KG1 (cell line): ENCODE measurements at places on chromosomes 16 and 17.

- no peak for DNase-seq
Observed at GRCh38 chr16:54946909-54947308, 16.2 kb downstream of the IRX5 start.

DNA sequence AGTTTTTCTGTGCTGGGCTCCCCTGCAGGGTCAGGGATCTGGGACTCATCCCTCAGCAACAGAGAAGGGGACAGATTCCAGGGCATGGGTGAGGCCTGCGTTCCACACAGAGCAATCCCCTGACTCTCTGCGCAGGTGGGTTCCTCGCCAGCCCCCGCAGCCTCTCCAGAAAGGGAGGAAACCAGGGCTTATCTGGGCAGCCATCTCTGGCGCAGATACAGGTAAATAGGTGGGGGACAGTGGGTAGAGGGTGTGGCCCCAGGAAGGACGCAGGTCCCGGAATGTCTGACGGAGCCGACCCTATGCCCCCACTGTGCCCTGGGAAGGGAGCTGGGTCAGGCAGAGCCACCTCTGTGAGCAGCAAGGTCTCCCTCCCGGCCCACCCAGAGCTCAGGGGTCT, 23.2 kb downstream of the PIEZO1 start:
- no peak for DNase-seq

DNA sequence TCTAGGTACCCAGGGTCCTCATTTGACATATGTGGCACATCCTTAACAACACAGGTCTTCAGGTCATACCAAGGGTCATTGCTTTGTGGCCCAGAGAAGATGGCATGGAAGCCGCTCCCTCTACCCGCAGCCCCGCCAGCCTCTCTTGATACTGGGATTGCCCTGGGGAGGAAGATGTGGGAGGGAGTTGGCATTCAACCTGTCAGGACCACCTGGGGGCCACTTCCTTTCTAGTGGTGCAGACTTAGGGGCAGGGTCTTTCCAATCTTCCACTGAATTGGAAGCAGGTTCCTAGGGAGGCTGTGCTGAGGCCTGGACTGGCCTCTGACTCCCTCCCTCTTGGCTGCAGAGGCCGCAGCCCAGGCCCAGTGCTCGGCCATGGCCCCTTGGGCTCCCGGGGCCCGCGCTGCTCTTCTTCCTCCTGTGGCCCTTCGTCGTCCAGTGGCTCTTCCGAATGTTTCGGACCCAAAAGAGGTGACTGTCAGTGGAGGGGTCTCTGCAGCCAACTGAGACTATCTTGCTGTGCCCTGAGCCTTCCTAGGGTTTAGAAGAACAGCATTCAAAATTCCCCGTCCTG, 5.1 kb upstream of the HEXIM1 start:
- no peak for DNase-seq

- no peak for DNase-seq
Observed at GRCh38 chr17:34437188-34437587, 74.2 kb upstream of the CCL1 start.

DNA sequence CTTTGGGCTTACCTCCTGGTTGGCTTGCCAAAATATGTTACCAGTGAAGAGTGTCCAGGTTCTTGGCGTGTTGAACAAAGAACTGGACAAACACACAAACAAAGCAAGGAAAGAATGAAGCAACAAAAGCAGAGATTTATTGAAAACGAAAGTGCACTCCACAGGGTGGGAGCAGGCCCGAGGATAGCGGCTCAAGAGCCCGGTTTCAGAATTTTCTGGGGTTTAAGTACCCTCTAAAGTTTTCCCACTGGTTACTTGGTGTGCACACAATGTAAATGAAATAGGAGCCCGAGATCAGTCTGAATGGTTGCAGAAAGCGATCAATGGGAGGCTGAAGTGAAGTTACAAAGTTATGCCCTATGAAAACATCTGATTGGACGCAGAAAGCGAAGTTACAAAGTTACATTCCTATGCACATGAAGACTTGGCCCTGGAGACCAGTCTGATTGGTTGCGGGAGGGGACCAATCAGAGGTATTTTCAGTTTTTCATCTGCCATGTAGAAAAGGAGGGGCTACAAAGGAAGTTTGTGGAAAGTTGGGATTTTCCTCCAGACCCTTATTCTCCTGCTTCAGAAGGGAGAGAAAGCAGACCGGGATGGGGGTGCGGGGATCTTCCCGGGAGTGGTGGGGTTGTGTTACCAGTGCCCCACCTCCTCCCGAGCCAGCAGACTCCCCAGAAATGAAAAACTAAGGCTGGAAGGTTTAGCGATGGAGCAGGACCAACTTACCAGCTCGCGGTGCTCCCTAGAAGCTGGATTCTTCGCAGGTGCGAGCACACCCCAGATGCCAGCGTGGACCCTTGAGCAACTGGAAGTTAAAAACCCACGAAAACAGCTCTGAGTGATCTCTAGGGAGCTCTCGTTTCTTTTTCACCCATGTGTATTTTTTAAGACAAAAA, at the start of gene SLFN12:
Gene SLFN12 (minus strand): TSS at position 325 of the 899 bp plus-strand sequence. CDS start 9,472 bp downstream, outside the sequence.
- no peak for DNase-seq

DNA sequence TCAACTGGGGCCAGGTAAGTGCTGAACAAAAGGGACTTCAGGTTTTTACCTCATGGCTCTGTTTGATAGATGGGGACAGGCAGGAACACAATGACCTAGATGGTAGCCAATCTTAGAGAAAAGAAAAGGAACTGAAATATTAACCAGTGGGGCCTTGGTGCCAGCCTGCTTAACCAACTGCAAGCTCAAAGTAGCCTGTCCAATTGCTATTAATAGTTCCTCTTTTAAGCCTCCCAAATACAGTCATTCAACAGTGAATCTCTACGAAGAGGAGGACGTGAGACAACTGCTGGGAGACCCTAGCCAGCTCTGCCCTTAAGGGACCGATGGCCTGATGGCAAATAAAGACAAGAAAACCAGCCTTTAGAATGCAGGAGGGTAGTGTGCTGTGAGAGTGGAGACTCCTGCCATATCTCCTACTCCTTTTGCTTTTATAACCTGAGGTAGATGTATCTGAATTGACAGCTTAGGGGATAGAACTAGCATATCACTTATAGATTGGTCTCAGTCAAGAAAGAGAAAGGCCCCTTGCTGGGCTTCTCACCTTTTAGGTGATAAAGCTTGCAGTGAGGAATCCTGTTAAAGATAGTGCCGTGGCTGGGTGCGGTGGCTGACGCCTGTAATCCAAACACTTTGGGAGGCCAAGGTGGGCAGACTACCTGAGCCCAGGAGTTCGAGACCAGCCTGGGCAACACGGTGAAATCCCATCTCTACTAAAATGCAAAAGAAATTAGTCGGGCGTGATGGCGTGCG, 28.3 kb downstream of the ARSG start:
- no peak for DNase-seq

- no peak for DNase-seq
Observed at GRCh38 chr16:14109077-14109775, 38.1 kb downstream of the MRTFB start.

- DNase-seq, result no peak
Observed at GRCh38 chr17:44914148-44914547, 1.2 kb downstream of the GFAP start.

DNA sequence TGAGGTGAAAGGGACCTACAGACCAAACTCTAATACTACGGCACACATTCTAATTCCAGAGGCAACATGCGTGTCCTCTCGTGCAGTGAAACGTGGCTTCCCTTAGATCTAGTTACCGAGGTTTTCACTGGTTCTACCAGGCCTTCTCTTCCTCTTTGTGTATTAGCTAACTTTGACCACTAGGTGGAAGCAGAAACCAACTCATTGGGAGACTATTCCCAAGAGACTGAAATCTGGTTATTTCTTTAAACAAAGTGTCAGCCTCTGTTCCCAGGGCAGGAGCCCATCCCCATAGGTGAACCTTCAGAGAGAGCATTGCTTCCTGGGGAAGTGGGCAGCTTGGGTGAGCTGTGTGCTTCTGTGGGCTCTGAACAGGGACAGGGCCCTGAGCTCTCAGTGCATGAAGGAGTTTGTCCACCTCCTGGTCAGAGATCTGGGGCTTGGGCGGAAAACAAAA, 19.7 kb upstream of the RCVRN start:
- DNase-seq, result no peak

DNA sequence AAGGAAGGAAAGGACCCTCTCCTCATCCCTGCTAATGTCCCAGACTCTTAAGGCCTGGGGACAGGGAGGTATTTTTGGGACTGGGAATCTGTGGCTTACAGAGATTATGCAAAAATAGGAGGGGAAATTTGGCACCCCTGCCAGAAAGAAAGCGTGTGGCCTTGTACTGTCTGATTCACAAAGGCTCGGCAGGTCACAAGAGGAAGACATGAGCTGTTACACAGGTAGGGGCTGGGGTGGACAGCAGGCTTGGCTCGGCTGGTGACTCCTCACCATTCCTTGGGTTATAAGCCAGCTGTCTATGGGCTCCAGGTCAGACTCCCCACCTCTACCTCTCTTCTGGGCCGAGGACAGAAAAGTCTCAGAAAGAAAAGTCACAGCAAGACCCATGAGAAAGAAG, 20.7 kb upstream of the SREBF1 start:
- DNase-seq, result no peak

DNA sequence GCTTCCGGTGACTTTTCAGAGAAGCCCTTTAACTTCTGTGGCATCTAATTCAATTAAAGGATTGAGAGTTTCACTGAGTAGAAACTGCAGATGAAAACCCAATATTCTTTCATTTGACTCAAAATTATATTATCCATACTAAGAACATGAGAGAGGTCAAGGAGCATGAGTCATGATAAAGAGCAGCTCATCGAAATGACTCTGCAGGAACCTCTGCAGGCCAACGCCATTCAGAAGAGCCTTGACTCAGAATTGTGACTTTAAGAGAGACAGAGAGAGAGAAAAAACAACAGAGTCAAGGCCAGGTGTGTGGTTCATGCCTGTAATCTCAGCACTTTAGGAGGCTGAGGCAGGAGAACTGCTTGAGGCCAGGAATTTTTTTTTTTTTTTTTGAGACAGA, 417.2 kb upstream of the XYLT1 start:
- no peak for DNase-seq

DNA sequence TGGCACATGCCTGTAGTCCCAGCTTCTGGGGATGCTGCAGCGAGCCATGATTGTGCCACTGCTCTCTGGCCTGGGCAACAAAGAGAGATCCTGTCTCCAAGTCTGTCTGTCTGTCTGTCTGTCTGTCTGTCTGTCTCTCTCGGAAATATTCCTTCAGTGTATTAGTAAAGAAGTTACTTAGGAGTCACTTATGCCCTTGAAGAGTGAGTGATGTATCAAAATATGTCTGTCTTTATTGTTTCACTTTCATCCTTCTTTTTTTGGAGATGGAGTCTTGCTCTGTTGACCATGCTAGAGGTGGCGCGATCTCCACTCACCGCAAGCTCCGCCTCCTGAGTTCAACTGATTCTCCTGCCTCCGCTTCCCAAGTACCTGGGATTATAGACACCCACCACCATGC, 410.5 kb downstream of the WWOX start:
- DNase-seq, result no peak

GRCh38 chr17:50149417-50150353, 792 bp downstream of the PPP1R9B start:
- DNase-seq, result no peak

DNA sequence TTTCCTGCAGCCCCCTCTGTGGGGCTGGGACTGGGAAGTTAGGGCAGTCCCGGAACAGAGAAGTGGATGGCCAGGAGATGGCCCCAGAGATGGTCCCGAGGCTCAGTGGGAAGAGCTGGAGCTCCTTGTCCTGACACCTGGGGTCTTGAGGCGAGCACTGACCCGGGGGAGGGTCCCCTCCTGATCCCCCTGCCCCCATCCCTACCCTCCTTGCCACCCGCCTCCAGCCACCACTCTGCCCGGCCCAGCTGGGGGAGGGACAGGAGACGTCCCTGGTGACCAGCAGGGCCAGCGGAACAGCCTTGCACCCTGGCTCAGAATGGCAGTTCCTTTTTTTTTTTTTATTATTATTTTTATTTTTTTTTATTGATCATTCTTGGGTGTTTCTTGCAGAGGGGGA, 13.9 kb upstream of the RNF213 start:
- no peak for DNase-seq

- DNase-seq, result no peak
Observed at GRCh38 chr16:72394526-72394925, 222.6 kb upstream of the PMFBP1 start.
